ENCODE measurements at places on chromosomes 12 and 14.

DNA sequence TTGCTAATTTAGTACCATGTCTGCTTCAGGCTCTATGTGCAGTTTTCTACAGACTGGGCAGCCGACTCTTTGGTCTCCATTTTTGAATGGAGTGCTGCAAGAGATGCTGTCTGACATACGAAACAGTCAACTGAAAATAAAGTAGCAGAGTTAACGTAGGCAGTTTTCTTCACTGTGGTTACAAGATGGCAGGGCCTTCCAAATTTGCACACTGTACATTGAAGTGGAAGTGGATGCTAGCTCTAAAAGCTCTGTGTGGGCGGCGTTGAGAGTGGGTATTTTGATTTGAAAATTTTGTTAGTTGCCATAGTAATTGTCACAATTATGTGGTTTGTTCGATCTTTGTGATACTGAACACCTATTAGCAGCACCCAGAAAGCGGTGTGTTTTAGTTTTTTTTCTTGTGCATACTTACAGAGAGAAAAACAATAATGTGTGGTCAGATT lies 154.9 kb upstream of the ATP2B1 start:
- DNase-seq: peak; percentile 91

- peak; percentile 44 for DNase-seq
Observed at GRCh38 chr14:24690492-24690891, 56.5 kb upstream of the GZMB start.

GRCh38 chr12:17302001-17302400 lies 696.0 kb upstream of the LMO3 start:
- no peak for DNase-seq

GRCh38 chr12:31923063-31923412 lies 36.2 kb upstream of the RESF1 start:
- DNase-seq: peak; percentile 7

DNA sequence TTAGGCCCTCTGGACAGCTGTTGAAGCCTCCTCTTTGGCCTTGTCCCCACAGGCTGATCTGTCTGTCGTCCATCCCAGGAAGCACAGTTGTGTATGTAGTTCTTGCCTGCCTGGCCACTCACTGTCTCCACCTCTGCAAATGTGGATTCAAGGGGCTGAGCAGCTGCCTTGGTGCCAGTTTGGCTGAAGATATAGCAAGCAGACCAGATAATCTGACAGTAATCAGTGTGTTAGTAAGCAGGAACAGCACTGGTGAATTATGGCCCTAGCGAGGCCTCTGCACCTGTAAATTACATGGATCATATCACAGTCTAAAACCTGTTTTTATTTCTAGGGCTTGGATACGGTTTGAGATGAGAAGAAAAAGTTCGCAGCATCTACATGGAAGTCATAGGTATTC lies 282.5 kb upstream of the NOS1 start:
- no peak for DNase-seq

DNA sequence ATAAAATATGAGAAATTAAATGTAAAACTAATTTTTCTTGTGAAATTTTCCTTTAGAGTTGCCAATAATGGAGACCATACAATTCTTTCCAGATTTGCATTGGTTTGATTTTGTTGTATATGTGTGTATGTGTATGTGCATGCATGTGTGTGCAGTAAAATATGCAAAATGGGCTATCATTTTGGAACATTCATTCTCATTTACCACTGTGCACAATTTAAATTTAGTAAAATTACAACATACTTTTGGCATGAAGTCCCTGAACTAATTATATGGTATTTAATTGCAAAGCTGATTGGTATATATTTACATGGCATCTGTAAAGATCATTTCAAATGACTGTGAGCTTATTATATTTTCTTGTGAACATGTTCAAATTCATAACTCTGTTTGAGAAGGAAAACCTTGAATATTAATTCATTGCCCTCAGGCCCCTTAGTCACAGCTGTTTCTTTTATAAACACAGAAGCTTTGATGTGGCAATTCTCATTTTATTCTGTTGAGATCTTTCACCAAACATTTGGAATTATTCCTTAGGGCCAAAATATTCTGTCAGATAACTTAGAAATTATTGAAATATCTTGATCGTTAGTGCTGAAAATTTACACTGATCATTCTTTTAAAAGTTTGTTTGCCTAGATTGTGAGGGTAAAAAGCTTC lies 17.6 kb downstream of the KERA start:
- no peak for DNase-seq

DNA sequence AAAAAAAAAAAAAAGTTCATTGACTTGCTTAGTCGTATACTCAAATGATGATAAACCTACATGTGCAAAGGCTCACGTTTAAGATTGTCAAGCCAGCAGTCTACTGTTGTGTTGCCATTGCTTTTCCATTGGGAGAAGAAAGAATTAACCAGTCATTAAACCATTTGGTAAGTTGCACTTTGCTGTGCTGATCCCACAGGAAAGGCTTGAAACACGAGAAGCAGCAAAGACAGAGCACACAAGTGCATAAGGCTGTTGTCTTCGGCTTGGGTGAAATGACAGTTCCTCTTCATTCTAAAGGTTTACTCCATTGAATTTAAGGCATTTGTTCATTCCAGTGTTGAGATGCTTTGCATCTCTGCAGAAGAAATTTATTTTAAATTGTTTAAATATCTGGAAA lies 50.1 kb downstream of the ZC3H14 start:
- DNase-seq: no peak

DNA sequence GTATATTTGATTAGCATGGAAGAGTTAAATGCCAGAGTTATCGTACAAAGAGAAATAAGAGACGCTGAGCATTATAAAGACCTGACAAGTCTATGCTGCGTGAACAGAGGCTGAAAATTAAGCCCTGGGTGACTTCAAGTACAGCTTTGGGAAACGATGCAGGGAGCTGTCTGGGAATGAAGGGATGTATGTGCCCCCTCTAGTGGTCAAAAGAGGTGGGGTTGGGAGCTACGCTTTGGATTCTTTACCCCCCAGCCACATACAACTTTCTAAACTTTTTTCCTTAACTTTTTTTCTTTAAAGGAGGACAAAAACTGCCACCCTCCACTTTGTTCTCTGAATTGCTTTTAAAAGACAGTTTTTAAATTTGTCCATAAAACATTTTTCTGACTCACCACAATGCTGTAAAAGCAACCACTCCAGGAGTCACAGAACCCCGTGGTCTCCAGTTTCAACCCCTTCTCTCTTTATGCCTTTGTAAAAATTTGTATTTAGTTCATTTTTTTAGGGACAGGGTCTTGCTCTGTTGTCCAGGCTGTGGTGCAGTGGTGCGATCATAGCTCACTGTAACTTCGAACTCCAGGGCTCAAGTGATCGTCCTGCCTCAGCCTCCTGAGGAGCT lies 59.4 kb downstream of the ZNF664 start:
- DNase-seq: peak; percentile 29

DNA sequence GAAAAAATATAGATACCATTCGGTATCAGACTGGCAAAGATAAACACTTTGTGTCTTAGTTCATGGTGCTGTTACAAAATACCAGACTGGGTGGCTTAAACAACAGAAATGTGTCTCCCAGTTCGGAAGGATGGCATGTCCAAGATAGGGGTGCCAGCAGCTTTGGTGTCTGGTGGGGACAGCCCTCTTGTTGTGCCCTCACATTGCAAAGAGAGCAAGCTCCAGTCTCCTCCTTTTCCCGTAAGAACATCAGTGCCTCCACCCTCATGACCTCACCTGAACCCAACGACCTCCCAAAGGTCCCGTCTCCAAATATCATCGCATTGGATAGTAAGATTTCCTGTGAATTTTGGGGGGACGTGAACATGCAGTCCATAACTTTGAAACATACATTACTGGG lies 12.4 kb downstream of the ZBTB42 start:
- no peak for DNase-seq

DNA sequence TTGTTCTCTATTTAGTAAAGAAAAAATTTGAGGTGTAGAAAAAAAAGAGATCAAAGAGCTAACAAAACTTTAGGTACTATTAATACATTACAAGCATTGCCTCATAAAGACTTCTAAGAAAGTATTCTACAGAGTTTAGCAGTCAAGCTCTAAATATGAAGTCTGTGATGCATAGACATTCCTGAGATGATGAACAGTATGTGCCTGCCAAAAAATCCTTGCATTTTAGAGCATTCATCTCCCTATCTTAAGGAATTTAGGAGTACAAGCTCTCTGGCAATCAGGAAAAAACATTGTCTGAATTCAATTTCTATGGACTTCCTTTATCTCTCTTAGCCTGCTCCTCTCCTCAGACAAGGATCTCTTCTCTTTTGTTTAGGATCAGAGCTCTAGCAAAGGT lies 202.6 kb upstream of the LRFN5 start:
- DNase-seq: no peak

DNA sequence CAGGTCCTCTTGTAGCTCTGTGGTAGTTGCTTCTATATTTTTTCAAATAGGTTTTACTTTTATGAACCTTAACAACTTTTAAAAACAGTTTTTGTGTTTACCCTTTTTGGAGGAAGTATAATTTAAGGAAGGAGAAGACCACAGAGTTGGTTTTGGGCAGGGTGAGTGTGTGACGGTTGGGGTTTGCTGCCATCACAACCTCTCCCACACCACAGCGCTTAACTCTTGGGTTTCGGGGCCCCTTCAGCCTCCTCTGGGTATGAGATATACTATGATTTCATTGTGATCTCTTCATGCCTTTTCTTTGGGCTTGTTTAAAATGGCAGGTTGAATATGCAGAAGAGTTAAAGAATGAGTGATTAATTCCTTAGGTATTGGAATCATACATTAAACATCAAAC lies 228.7 kb upstream of the CRY1 start:
- DNase-seq: peak; percentile 48

DNA sequence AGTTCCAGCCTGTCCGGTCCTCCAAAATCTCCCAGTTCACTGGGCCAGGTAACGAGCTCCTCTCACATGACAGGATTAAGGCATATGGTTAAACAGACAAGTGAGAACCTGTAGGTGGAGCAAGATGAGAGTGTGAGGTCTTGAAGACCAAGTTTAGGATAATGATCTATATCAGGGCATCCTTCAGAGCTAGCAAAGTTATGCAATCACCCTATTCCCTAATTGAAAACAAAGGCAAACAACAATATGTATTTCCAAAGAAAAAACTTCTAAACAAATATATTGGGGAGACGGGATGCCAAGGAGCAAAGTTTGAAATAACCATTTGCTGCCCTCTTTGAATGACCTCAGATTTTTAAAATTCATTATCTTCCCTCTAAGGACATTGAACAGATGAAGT lies 571.2 kb downstream of the BCL11B start:
- no peak for DNase-seq

- DNase-seq: no peak
Observed at GRCh38 chr14:95850429-95850828, 26.2 kb upstream of the TUNAR start.

DNA sequence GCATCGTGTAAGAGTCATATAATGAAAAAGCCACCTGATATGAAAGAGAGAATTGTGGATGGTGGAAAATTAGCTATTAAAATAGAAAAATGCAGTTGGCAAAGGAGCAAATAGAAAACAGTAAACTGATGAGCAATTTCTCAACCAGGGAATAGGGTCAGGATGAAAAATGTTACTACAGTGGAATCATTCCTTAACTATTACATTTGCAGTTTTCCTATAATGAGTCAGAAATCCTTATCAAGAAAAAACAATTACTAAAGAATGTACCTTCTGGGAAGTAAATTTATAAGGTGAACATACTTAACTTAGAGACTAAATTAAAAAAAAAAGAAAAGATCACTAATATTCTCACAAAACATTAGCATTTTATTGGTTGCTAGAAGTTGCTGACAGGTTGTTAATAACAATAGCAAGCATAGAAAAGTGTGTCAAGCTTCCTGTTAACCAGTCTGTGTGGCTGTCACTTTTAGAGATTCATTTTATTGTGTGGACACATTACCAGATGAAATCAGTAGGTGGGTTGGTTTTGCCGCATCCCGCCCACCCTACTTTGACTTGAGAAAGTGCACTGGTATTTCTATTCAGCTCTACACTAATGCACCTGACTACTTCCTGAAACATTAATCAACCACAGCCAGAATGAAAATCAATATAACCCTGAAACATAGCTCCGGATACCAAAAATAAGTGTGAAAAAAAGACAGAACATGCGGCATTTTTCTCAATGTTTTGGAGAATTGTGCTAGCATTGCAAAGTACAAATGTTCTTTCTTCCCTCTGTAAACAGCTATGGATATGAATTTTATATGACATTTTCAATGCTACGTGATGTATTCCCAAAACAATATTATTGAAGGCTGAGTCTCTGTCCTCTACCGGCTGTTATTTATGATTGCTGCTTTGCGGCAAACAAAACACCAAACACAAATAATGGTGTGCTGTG lies 576.7 kb downstream of the SLC16A7 start:
- DNase-seq: no peak

- DNase-seq: no peak
Observed at GRCh38 chr14:91511043-91511383, 903 bp upstream of the PPP4R3A start.

GRCh38 chr12:59808317-59808910 lies 212.6 kb downstream of the SLC16A7 start:
- peak; percentile 46 for DNase-seq

DNA sequence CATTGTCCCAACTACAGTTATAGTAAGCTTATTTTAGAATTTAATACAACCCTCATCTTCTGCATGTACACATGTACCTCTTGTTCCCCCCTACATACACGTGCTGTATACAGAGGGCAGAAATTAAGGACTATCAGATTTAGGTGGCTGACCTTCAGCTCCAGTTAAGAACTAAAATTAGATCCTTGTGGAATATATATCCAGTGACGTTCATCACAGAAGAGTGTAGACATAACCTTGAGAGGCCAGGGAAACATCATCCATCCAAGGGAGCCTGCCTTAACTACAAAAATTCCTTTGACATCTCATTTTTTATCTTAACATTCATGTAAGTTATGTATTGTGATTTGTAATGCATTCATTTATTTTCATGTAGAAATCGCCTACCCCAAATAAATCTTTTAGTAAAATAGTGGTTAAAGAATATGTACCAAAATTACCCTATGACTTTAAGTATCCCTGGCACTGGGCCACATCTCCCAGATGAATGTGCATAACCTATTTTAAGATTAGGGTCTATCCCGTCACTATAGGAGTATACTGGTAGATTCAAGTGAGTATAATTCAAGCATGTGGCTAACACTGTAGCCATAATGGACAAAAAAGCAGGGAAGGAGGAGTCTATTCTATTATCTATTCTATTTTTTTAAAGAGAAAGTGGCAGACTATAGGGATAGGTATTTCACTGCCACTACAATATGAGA lies 27.5 kb downstream of the RIC8B start:
- no peak for DNase-seq

GRCh38 chr12:66107451-66107915 lies 23.1 kb downstream of the LLPH start:
- DNase-seq: peak; percentile 80

- DNase-seq: no peak
Observed at GRCh38 chr12:24945039-24945438, 3.9 kb downstream of the BCAT1 start.

Data from CD4-positive, alpha-beta T cell treated with Interleukin-21 for 1 hour (primary cell).